Stimulated activated CD4-positive, alpha-beta T cell treated with anti-CD3 and anti-CD28 coated beads, TNF-alpha, amount 100 ng/mL, for 4 hours (primary cell): ENCODE measurements at places on chromosomes 1 and 21.
A peak's percentile ranks its signal among the peaks of the same experiment; 100 is the strongest.

- DNase-seq = no peak
Observed at GRCh38 chr1:65083263-65083896, 64.6 kb upstream of the AK4 start.

DNA sequence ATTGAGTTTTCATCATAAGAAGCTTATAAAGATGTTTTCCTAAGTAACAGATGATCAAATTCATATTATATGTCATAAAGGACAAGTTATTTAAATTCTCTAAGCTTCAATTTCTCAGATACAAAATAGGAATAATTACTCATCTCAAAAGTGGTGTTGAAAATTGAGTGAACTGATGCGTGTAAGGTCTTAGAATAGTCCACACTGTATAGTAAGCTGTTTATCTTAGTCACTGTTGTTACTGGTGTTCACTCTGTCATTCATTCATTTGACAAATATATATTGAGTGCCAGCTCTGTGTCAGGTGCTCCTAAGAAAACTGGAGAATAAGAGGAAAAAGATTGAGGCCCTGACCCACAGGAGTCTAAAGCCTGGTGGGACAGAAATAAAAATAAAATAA is 186.3 kb upstream of the BRINP3 start:
- no peak for DNase-seq

DNA sequence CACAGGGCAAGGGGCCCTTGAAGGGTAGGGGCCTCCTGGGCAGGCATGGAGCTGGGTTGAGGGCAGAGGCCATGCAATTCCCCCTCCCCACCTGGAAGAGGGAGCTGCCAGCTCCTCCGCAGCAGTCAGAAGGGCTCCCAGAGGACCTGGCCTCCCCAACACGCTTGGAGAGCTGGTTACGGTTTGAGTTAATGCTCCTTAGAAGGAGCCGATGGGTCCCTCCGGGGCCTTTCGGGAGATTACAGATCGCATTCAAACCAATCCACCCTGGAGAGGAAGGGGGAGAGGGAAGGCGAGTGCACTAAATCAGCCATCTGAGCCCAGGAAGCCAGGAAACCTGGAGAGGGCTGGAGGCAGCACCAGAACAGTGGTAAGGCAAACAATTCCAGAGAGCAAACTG is 106.3 kb upstream of the CSF3R start:
- no peak for DNase-seq

DNA sequence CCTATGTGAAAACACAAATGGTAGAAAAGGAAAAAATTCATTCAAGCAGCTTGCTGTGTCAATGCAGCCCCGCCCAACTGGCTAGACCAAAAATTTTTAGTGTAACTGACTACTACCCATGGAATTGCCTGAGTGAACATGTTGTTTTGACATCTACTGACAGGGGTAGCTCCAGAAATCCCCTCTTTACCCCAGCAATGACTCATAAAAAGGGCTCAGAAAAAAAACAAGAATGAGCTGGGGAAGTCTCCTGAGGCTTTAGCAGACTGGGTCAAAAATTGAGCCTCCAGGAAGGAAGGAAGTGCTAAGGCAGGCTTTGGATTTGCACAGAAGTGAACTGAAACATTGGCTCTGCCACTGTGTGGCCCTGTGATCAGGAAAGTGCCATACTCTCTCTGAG is 24.4 kb upstream of the FGGY start:
- DNase-seq = no peak

GRCh38 chr1:29331729-29332128 is 95.4 kb downstream of the PTPRU start:
- DNase-seq = no peak

DNA sequence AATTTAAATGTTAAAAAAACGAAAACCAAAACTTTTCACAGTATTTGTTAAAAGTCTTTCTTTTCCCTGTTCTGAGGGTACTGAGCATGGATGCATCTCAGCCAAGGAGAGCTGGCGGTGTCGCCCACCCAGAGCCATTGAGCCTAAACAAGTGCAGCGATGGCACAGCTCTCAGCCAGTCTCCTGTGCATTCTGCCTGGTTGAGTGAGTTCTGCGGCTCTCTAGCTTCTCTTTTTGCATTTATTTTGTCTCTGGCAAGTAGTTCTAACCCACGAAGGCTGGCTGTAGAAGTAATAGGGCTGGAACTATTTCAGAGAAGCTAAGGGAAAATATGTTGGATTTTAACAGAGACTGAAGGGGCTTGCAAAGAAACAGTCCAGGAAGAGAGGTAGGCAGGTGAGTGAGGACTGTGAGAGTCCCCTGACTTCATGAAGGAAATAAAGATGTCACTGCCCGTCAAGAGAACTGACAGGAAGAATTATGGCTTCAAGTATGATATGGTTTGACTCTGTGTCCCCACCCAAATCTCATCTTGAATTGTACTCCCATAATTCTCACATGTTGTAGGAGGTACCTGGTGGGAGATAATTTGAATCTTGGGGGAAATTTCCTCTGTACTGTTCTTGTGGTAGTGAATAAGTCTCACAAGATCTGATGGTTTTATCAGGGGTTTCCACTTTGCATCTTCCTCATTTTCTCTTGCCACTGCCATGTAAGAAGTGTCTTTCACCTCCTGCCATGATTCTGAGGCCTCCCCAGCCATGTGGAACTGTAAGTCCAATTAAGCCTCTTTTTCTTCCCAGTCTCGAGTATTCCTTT is 35.7 kb upstream of the LIN9 start:
- DNase-seq = no peak

GRCh38 chr1:167054946-167055630 is 35.1 kb downstream of the GPA33 start:
- DNase-seq = no peak

GRCh38 chr1:34906756-34907155 is 22.7 kb downstream of the DLGAP3 start:
- DNase-seq = no peak

- no peak for DNase-seq
Observed at GRCh38 chr1:38191461-38191860, 144.9 kb upstream of the POU3F1 start.

DNA sequence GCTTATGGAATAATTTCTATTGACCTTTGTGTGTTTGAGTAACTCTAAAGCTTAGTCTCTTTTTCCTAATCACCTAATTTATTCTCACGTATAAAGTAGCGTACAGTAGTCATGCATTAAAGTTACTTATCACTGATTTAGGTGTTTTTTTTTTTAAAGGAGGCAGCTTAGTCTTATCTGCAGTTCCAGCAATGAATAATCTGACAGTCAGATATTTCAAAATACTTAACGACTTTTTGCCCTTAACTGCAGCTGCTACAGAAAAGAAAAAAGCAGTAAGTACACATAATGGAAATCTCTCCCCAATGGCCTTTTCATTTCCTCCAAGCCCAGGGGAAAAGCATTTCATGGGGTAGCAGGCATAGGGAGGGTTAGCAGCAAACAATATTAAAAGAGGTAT is 54.6 kb downstream of the SLC35F3 start:
- no peak for DNase-seq

- no peak for DNase-seq
Observed at GRCh38 chr1:37373413-37373812, 101.0 kb upstream of the ZC3H12A start.

- no peak for DNase-seq
Observed at GRCh38 chr1:200242110-200243041, 167.5 kb downstream of the ZNF281 start.

GRCh38 chr1:234645964-234646363 is 36.0 kb upstream of the IRF2BP2 start:
- no peak for DNase-seq

GRCh38 chr1:113684153-113684541 is 75.1 kb downstream of the PHTF1 start:
- no peak for DNase-seq

GRCh38 chr1:44260792-44261170 is 47.5 kb downstream of the DMAP1 start:
- DNase-seq = no peak

- DNase-seq = no peak
Observed at GRCh38 chr1:175399795-175400194, 207.2 kb upstream of the KIAA0040 start.

- DNase-seq = no peak
Observed at GRCh38 chr1:219323426-219323825, 149.7 kb downstream of the LYPLAL1 start.

DNA sequence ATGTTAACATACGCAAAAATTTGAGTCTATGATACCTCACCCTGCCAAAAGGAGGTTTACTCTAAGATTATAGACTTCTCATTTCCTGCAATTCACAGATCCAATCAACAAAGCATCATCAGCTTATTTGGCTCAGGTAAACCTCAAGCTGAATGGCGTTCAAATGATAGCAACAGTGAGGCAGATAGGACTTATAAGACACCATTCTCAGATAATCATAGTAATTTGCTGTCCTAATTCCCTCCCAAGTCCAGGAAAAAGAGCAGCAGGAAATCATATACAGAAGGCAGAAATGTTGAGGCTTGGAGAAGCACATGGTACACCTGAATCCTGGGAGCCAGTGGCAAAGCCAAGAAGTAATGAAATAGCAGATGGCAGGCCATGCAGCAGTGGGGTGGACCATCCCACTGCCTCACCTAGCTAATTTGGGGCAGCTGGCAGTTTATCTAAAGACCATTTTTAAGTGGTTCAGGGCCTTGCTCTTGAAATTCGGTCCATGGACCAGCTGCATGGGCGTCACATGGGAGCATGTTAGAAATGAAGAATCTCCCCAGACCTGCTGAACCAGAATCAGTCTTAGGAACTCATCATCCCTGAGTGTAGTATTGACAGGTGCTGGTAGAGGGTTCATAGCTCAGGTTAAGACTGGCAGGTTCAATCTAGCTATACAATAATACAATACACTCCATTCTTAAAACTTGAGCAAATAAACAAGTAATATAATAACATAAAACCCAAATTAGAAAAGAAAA is 57.7 kb downstream of the ASTN1 start:
- no peak for DNase-seq

DNA sequence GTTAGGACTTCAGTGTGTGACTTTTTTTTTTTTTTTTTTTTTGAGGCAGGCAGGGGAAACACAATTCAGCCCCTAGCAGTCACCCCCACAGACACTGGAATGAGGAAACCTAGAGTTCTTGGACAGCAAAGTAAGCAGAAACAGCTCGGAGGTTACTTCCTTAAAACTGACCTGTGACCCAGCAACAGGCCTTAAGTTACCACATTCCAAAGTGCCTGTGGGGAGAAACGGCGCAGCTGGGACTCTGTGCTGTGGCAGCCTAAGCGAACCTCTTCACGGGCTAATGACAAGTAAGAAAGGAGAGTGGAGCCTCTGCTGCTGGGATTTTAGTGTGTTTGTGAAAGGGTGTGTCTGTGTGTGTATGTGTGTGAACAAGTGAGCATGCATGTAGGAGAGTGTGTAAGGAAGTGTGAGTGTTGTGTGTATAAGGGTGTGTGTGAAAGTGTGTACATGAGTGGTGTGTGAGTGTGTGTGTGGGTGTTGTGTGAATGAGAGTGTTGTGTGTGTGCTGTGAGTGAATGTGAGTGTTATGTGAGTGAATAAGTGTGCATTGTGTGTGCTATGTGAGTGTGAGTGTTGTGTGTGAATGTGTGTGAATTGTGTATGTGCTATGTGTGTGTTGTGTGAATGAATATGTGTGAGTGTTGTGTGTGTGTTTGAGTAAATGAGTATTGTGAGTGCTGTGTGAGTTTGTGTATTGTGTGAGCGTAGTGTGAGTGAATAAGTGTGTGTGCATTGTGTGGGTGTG is 180.8 kb downstream of the BRINP2 start:
- no peak for DNase-seq

DNA sequence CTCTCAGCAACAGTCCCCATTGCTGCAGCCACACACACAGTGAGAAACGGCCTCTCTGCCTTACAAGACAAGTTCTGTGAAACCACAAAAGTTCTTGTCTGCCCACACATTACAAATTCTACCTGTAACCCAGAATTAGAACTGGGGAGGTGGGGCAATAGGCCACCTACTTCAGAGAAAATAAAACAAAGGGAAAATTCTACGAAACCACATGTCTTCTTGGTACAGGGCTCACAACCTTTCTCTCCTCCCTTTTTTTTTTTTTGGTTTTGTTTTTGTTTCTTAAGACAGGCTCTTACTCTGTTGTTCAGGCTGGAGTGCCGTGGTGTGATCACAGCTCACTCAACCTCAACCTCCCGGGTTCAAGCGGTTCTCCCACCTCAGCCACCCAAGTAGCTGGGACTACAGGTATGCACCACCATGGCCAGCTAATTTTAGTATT is 30.2 kb downstream of the LPAR3 start:
- DNase-seq = peak; percentile 40

- DNase-seq = no peak
Observed at GRCh38 chr1:169107603-169108208, 1.2 kb downstream of the ATP1B1 start.

DNA sequence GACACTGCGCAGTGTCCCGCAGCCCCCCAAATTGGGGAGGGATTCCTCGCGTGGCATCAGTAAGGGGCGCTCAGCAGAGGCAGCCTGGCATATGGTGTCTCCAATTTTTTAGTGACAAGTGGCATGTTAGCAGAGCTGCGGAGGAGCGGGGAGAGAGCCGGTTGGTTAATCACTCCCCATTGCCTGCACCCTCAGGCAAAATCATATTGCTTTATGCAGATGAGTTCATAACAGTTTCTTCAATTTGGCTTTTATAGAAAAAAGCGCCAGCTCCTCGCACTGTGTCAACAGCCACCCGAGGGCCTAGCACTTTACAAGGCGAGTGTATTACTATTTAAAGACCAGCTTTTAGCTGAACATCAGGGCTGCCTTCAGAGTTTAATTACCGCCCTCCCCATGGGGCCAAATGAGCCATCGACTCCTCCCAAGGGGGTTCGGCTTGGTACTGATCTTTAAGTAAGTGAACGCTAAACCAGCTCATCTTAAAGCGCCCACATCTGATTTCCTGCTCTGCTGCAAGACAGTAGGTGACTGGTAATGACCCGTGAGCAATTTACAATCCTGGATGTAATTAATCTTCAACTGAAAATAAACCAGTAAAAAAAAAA is 298.9 kb downstream of the DSCAM start:
- no peak for DNase-seq

DNA sequence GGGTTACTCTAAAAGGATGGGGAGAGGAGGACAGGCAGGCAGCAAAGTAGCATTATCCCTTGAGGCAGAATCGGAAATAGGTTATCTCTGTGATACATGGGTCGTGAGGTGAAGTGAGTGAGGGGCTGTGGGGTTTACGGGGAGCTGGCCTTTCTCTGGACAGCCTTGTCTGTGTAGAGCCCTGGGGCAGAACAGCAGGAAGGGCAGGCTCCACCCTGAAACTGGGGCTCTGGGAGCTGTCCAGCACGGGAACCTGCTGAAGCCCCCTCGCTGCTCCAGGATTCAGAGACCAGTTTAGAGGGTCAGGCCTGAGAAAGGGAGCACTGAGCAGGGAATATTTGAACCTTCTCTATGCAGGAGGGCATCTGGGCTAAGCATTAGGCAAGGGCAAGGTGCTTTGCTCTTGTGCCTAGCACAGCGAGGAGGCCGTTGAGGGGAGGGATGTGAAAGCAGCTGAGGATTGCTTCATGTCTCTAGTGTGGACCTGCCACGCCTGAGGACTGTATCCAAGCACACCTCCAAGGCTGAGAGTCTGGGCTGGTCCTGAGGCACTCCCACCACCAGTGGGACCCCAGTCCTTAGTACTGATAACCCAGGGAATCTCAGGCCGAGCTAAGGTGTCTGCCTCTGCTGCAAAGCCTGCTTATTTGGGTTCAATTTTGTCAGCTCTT is 55.8 kb downstream of the NAV1 start:
- DNase-seq = no peak

- DNase-seq = no peak
Observed at GRCh38 chr1:228938537-228938901, 203.2 kb downstream of the RHOU start.

GRCh38 chr1:193412748-193413147 is 226.3 kb upstream of the B3GALT2 start:
- no peak for DNase-seq
